ENCODE measurements at places on chromosomes 1 and 21.

- no peak for DNase-seq
These were observed 1.4 kb downstream of the NUCKS1 start for GRCh38 chr1:205748403-205749233.

DNA sequence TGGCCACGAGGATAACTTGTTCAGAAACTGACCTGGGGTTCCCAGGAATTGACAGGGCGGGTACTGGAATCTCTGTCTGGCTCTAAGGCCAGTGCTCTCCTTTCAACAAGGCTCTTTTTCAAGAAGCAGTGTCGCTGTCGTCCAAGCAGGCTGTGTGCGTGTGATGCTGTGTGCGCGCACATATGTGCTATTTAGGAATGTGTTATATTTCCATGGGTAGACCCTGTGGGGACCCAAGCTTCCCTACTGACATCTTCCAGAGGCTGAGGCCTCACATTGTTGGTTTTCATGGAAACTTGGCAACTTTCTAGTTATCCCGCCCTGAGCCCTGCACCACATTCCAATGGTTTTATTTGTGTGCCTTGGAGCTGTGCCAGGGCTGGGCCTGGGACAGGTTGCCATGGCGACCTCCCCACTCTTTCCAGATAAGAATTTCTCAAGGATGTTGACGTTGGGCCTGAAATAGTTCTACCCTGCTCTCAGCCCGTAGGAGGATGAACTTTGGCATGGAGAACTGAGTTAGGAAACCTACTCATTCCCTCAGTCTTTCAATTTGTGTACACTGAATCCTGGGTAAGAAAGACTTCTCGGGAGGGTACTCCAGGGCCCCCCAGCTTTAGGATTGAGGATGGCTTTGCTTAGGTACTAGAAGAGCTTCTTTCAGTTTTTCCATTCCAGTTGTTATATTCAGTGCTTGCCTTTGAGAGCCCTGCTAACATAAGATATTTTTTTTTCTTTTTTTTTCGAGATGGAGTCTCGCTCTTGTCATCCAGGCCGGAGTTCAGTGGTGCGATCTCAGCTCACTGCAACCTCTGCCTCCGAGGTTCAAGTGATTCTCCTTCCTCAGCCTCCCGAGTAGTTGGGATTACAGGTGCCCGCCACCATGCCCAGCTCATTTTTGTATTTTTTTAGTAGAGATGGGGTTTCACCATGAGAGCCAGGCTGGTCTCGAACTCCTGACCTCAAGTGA lies 38.8 kb upstream of the SRSF10 start:
- no peak for DNase-seq

DNA sequence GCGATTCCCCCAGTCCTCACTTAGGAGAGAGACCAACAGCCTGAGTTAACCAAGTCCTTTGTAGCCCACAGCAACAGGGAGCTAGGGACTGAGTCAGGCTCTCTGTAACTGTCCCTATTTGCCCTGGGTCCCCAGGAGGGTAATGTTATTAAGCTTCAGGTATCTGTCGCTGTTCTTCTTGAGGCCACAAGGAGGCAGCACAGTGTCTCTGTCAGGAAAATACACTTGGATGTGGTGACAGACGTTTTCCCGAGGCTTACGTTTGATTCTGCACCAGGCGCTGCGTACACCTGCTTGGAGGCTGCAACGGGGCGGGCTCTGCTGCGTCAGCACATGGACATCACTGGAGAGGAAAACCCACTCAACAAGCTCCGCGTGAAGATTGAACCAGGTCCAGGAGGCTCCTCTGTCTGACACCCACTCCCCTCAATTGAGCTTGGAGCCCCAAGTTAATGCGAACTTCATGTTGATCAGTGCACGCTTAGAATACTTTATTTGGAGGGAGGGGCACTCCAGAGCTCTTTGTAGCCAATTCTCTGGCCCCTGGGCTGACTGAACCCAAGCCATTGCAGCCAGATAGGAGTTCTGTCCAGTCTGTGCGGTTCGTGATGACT lies 10.7 kb upstream of the ELF3 start:
- no peak for DNase-seq

DNA sequence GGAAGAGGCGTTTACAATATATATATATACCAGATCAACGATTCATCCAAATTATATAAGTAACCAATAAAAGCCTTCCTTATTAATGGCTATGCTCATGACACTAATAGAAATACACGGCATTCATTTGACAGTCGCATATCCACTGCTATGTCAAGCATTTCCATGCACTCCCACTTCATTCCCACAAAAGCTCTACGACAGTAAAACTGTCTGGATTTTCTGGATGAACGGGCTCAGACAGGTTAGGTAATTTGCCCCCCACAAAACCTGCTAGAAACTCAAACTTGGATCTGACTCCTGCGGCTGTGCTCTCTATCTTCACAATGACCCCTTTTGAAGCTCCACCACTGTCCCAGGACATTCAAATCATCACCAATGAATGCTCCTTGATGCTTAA lies 11.4 kb downstream of the DNAJC11 start:
- no peak for DNase-seq

DNA sequence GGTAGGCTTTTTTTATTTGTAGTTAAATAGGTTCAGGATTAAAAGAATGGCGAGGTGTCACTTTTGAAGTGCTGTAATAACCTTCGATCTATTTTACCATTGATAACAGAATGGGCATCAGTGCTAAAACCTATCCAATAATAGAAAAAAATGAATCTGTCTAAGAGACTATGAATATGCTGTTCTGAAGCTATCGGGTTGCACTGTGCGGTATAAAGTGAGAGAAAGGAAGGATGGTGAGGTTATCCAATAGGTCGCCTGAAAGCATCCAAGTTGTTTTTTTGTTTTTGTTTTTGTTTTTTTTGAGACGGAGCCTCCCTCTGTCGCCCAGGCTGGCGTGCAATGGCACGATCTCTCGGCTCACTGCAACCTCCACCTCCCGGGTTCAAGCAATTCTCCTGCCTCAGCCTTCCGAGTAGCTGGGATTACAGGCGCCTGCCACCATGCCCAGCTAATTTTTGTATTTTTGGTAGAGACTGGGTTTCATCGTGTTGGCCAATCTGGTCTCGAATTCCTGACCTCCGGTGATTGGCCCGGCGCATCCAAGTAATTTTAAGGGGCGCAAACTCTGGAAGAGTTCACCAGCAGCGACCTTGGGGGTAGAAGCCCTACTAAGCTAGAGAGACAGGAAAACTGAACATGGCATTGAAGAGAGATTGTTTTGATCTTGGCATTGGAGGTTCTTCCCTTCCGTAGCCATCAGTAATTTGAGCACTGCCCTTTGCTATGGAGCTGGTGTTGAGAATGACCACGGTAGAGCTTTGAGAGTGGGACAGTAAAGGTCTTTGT lies 8.7 kb upstream of the MDM4 start:
- DNase-seq: no peak

GRCh38 chr1:159925719-159926078 lies 392 bp upstream of the TAGLN2 start:
- no peak for DNase-seq
